HT1080 (cell line): ENCODE measurements at places on chromosomes 3 and 15.
A peak's percentile ranks its signal among the peaks of the same experiment; 100 is the strongest.

- peak; percentile 25 for DNase-seq
These were observed 141.8 kb upstream of the NECTIN3 start for GRCh38 chr3:110929816-110930215.

DNA sequence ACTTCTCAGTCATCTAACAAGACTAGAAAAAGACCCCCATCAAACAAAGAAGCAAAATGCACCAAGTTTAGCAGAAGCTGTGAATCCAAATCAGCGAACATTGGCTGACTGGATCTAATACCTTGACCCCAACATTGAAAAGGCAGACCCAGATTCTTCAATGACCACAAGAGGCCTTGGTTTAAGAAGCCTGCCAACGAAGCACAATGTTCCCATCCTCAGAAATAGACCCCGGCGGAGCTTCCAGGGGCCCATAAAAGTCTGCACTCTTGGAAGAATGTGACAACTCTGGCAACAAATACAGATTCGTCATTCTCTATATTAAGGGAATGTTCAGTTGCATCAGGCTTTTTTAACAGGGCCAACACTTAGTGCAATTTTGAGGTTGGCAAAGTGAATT is 112.8 kb upstream of the BCL6 start:
- no peak for DNase-seq

DNA sequence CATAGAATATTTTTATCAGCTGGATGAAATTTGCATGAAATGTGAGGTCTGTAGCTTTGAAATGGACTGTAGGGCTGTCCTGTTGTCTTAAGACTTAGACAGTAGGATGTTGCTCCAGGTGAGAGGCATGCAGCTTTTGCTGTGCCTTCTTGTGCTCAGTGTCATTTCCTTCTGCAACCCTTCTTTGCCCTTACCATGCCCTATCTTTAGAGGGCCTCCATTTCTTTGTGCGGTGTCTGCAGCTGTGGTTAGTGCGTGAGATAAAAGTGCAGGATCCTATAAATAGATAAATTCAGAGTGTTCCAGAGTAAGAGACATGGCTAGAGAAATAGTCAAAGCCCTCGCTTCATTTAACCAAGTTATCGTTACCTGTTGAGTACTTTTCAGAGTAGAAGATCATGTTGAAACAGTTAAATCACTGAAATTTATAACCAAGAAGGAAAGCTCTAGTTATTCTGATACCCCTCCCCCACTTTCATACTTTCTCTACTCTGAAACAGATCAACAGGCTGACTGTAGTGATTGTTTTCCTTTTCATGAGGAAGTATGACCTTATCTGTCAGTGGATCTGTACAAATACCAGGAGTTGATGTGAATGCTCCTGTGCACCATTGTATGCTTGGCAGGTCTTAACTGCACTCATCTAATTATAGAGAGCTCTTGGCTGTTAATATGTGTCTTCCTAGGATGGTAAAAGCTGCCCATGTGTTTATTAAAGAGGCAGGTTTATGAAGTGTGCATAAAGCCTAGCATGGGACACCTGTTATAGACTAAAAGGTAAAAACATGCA is 18.2 kb downstream of the EIF3J start:
- DNase-seq = no peak

- no peak for DNase-seq
These were observed 724.9 kb downstream of the NSUN3 start for GRCh38 chr3:94787734-94788270.

DNA sequence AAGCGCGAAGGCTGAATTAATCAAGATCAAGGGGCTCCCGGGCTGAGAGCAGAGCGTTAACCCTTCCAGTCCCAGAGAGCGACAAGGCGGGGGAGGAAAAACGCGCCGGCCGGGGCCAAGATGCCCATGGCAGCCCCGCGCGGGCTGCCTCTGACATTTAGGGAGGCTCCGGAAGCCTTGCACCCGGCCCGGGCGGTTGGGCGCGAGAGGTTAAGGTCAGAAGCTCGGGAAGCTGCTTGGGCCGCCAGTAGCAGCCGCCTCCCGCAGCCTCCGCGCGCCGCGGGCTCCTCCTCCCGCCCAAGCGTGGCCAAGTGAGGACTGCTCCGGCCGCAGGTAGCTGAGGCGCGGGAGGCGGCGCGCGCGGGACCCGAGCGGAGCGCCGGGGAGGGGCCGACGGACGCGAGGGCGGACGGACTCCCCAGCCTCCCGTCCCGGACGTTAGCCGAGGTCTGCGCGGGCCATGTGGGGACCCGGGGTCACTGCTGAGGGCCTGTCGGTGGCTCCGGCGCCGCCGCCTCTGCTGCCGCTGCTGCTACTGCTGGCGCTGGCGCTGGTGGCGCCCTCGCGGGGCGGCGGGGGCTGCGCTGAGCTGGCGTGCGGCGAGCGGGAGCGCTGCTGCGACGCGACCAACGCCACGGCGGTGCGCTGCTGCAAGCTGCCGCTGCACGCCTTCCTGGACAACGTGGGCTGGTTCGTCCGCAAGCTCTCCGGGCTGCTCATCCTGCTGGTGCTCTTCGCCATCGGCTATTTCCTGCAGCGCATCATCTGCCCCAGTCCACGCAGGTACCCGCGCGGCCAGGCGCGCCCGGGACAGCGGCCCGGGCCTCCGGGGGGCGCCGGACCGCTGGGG is at the start of gene C3orf80:
Gene C3orf80 (plus strand): TSS at position 247 of the 850 bp plus-strand sequence. CDS start 214 bp downstream, at position 461.
- peak; percentile 72 for DNase-seq

DNA sequence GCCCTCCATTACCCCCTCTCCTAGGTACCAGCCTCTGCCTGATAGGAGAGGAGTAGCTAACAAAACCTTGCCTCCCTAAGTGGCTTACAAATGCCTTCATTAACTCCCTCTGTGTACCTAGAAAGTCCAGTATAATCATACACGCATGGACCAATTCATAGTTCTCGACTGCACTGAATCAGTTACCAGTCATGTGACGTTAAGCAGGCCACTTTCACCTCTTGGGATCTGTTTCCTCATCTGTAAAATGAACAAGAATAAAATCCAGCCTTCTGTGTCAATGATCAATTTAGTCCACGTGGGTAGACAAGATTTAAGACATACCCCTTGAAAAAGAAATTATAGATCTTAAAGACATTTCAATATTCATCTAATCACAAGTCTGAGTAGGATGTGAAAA is 72.2 kb downstream of the TRIM69 start:
- DNase-seq = no peak

DNA sequence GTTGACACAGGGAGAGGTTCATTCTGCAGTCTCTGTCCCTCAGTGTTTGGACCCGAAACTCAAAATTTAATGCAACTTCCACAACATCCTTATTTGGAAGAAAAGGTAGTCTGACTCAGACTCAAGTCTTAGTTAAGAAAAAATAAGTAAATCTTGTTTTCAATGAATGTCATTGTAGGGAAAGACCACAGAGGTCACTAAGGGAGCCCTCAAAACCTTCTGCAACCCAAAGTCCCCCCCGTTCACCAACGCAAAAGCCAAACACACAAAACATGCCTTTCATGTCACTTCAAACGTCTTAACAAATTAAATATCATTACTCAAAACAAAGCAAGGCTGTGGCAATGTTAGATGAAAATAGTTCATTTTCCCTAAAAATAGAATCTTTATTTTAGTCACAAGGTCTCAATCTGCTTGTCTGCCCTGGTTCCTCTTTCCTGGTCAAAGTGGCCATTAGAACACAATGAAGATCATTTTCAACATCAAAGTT is 20.9 kb upstream of the SSUH2 start:
- peak; percentile 61 for DNase-seq

DNA sequence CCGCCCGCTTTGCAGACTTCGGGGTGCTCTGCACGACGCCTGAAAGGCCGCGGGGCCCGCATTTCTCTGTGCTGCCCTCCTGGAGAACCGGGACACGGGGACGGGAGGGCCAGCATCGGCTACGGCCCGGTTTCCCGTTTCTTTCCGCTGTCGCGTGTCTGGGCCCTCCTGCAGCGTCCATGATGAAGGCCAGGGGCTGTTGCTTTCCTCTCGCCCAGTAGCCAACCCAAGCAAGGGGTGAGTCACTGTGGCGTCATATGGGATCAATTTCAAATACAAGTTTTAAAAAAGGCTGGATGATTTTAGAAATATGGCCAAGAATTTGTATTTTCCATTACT is 435 bp downstream of the SLC35G2 start:
- DNase-seq = peak; percentile 83

- no peak for DNase-seq
These were observed 179.7 kb downstream of the ADAMTS9 start for GRCh38 chr3:64508140-64508539.

DNA sequence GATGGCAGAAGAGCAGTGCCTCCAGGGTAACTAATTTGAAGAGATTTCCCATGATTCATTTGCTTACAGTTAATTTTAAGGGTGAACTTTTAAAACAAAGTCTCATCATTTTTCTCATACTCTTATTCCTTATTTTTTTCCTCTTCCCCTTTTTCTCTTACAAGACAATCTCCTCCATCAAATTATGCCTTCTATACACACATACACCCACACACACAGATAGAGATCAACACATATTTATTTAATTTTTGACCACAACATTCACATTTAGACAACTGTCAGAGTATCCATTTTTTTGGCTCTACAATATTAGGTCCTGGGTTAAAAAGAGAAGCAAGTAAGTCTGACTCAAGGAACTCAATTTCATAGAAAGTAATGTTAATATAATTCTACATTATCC is 37.6 kb downstream of the AAGAB start:
- DNase-seq = no peak

GRCh38 chr3:72568083-72568482 is 280.2 kb downstream of the SHQ1 start:
- DNase-seq = no peak

DNA sequence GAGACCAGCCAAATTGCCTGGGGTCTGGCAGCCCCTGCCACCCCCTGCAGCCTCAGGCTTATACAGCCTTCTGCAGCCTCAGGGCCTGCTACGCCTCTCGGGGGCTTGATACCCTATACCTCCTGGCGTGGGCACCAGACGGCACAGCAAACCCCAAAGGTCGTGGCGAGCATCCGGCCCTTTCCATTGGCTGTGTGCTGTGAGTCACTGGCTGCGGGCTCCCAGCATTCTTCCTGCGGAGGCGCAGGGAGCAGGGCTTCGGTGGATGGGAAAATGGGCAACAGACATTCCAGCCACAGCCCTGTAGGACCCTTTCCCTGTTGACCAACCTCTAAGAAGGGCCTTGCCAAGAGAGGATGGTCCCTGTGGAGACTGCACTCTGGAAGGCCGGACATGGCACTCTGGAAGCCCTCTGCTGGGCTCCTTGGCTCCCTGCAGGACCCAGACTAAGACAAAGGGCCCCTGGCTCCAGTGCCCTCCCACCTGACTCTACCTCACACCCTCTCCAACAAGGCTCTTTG is 59.6 kb downstream of the ITGA11 start:
- peak; percentile 89 for DNase-seq

DNA sequence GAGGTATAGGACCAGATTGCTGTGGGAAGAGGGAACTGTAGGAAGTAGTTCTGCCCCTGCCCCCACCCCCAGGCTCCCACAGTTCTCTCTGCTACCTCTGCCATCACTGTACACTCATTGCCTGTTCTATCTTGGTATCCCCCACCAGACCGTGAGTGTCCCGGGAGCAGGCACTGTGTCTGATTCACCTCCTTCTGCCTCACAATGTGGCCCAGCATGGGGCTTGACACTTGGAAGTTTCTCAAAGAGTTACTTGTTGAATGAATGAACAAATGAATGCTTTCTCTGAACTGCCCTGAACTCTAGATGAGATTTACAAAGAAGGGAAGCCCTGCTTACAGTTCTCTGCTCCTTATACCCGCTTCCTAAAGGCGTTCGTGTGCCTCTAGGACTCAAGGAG is 27.1 kb upstream of the PIK3CB start:
- peak; percentile 94 for DNase-seq

- peak; percentile 44 for DNase-seq
These were observed 989 bp downstream of the GNB4 start for GRCh38 chr3:179450261-179450701.

DNA sequence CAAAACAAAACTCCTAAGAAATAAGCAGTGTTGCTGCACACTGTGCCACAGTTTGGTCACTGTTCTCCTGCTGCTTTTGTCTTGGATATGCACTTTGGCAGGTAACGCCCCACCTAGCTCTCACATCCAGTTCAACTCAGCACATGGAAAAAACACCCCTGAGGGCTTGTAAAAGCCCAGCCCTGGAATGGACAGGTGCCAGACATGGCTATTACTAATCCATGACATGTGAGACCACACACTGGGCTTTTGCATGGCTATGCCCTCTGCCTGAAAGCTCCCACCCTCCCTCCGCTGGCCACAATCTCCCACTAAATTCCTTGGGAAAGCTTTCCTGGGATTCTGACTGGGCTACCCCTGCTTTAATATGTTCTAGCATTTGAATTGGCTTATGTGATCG is 24.7 kb upstream of the ZBED2 start:
- peak; percentile 81 for DNase-seq

DNA sequence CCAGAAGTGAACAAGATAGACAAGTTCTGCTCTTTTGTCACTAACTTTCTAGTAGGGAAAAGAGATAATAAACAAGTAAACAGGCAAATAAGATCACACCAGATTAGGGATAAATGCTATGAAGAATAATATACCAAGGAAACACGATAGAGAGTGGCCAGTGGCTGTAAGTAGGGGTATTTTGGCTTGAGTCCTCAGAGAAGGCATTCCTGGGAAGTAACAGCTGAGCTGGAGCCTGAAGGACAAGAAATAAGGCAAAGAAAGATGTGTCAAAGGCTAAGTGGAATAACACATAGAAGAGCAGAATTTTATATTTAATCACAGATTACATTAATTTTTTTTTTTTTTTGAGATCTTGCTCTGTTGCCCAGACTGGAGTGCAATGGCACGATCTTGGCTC is 366.2 kb downstream of the ZIC1 start:
- no peak for DNase-seq

DNA sequence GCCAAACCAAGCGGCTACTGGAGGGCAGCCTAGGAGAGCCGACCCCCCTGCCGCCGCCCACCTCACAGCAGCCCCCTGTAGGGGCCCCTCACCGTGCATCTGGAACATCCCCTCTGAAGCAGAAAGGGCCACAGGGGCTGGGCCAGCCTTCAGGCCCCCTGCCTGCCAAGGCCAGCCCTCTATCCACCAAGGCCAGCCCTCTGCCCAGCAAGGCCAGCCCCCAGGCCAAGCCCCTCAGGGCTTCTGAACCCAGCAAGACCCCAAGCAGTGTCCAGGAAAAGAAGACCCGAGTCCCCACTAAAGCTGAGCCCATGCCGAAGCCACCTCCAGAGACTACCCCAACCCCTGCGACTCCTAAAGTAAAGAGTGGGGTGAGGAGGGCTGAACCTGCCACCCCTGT is 23.5 kb upstream of the APEH start:
- no peak for DNase-seq

- no peak for DNase-seq
These were observed 63.3 kb upstream of the LRRC3B start for GRCh38 chr3:26559227-26559626.

DNA sequence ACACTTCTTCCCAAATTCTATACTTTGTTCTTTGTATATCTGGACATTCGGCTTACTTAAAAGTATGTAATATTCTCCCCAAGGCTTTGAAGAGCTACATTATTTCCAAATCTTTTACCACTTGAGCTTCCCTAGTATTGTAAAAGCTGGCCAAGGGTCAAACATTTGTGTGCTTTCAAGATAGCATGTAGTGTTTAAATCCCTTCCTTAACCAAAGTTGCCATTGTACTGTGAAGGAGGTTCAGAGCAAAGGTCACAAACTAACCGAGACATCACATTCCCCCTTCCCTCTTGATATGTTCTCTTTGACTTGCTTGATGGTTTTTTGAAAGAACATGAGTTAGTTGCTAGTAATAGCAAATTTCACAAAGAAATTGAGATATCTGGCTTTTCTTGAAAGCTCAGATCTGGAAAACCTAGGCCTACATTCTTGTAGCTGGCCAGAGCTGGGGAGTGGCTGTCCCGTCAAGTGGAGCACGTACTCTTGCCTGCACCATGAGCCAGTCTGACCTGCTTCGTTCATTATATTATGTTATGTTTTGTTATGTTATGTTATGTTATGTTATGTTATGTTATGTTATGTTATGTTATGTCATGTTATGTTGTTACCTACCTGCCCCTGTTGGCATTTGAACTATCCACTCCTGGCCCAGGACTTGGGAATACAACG is 60.2 kb downstream of the FILIP1L start:
- DNase-seq = no peak
